ENCODE measurements at places on chromosomes 12 and 14.
A peak's percentile ranks its signal among the peaks of the same experiment; 100 is the strongest.

GRCh38 chr12:27191531-27191930 is 52.6 kb upstream of the STK38L start:
- no peak for DNase-seq

- no peak for DNase-seq
Measured at GRCh38 chr12:5102261-5102789, 58.6 kb downstream of the KCNA5 start.

DNA sequence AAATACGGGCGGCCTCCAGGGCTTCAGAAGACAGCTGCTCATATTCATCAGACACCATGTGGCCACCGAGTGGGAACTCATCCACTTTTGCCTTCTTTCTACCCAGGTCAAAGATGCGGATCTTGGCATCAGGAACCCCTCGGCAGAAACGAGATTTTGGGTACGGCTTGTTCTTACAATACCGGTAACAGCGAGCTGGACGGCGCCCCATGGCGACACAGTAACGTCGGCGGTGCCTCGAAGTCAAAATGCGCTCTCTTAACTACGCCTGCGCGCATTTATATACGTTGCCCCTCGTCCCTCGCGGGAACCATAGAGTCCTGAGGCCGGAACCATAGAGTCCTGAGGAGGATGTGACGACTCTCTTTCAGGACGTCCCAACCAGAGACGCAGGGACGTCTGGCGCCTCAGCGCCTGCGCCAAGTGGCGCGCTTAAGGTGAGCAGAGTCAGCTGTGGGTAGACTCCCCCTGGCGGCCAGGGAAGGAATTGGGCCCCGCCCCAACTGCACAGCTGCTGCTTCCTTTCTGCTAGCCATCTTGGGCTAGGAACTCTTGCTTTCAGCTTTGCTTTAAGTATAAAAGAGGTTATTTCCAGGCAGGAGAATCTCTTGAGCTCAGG is at the start of gene RPL10L:
TSS of gene RPL10L (minus strand) at position 256 of the 619 bp plus-strand sequence. CDS start at position 211, 45 bp downstream.
- no peak for DNase-seq

GRCh38 chr12:100778967-100779590 is 15.5 kb upstream of the ANO4 start:
- DNase-seq, result no peak

DNA sequence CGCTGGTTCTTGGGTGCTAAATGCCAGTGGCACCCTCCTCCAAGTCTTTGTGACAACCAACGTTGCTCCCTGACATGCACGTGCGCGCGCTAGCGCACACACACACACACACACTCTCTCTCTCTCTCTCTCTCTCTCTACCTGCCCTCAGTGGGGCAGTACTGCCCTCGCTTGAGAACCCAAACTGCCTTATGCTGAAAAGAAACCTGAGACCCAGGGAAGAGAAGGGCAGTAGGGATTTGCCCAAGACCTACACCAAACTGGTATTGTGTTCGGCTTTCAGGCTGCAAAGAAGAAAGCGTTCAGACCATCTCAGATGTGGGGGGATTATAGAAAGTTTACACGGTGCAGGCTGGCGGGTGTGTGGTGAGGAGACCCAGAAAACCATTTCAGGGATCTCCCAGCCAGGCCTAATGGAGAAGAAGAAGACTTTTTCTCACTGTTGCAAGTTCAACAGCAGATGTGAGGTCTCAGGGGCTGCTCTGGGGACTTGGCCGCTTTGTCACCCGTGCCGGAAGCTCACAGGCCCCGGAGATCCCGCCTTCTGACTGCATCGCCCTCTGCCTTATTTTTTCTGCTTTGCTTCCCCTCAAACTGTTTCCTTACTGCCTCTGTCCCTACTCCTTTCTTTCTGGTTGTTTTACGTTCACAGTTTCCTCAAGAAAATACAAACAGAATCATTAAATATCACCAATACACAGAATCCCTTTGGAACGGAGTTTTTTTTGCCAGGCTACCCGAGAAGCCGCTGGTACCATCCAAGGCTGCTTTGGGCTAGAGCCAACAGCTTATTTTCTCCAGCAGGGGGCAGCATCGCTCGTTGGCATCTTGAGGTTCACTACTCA is 82.4 kb downstream of the PPM1A start:
- DNase-seq, result peak; percentile 78

DNA sequence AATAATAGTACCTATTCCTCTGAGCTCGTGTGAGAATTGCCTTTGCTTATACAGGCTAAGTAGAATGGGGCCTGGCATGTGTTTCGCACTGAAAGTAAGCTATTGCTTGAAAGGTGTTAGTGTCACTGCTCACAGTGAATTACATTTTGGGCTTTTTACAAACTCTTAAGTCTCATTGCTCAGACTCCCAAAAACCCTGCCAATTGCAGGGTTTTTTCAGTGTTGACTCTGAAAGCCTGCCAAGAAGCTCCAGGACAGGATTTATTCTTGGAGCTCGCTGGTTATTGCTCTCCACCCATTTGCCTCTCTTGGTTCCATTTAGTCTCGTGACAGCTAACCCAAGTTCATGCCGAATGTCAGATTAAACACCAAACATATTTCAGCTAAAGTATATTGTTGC is 39.8 kb downstream of the NOPCHAP1 start:
- DNase-seq, result peak; percentile 81

- no peak for DNase-seq
Measured at GRCh38 chr12:52341066-52341580, 19.9 kb upstream of the KRT83 start.

DNA sequence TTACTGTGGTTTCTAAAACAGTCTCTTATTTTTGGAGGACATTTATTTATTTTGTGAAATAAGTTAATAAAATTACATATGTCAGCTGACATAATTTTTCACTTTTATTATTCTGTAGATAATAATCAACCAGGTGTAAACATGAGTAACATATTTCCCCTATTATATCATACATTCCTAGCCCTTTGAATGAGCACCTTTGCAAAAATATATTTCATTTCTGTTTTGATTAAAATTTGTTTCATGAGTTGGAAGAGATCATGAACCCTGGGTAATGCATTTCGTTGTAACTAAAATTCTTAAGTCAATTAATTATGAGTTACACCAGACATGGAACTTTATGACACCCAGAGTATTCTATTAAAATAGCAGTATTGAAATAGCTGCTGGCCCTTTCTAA is 56.3 kb downstream of the SLC16A7 start:
- DNase-seq, result no peak

GRCh38 chr12:67355428-67356379 is 86.5 kb downstream of the CAND1 start:
- peak; percentile 76 for DNase-seq

DNA sequence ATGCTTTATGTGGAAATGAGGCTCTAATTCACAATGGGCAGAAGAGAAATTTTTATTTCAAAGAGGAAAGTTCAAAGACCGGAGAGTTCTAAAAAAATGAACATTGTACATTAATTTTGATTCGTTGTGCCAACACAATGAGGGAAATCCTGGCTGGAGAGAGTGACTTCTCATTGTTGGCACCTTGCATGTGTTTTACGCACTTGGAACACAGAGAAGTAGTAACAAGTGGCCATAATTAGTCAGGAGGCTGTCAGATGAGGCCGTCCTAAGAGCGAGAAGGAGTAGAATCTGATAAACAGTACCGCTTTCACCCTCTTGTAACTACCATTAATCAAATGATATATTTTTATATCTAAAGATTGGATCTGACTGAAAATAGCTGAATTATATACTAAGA is 6.9 kb downstream of the LMO3 start:
- DNase-seq, result peak; percentile 80

DNA sequence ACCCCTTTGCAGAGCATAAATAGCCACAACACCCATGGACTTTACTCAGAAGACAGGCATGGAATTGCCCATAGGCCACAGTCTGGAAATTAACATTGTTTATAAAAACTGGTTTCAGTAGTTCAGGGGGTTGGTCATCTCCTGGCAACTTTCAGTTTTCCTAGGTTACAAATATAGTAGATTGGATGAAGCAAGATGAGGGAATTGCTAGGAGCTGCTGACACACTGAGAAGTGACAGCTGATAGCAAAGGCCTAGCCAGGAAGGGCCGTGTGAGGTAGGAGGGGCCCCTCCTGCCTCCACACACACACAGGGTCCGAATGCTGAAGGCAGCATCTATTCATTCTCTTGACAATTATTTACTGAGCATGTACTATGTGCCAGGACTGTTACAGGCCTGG is 8.3 kb downstream of the GALNT16 start:
- no peak for DNase-seq

- DNase-seq, result no peak
Measured at GRCh38 chr12:6771091-6771495, 1.2 kb upstream of the LAG3 start.

DNA sequence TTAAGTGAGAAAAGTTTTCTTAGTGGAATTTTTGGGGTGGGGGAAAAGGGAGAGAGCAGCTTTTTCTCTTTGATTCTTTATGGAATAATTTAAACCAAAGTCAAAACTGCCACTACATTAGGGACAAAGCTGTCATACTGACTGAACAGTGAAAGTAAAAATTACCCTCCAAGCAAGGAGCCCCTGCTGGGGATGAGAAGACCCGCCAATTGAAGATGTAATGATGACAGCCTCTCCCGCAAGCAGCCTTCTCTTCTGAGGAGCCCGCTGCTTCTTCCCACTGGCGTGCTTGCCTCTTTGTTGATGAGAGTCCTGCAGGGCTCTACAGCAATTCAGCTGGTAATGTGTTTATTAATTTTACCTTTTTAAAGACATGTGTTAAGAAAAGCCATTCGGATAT is 151.0 kb downstream of the EFCAB11 start:
- no peak for DNase-seq

- no peak for DNase-seq
Measured at GRCh38 chr12:49028666-49029275, 10.2 kb upstream of the PRKAG1 start.

- DNase-seq, result no peak
Measured at GRCh38 chr14:97005934-97006333, 208.8 kb downstream of the VRK1 start.

GRCh38 chr12:105106621-105107020 is 910 bp upstream of the WASHC4 start:
- peak; percentile 3 for DNase-seq

- DNase-seq, result no peak
Measured at GRCh38 chr14:83992857-83993256, 1537.1 kb upstream of the FLRT2 start.

GRCh38 chr12:26661399-26661798 is 171.6 kb downstream of the ITPR2 start:
- no peak for DNase-seq

GRCh38 chr12:20527417-20528163 is 159.3 kb downstream of the PDE3A start:
- no peak for DNase-seq

DNA sequence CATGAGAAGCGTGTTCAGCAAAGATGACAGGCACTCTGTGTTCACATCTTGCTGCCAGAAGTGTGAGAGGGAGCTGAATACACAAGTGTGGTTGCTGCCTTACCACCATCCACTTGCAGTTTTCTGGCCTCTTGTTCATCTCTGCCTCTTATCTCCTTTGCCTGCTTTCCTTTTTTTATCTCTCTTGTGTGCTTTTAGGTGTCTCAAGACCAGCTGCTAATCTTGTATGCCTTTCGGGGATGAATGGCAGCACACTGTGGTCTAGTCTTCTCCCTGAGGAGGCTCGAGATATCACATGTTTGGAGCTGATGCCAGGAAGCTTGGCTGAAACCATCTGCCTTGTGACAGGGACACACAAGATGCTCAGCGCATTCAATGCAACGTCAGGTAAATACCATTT is 17.2 kb downstream of the FAM234B start:
- DNase-seq, result no peak

DNA sequence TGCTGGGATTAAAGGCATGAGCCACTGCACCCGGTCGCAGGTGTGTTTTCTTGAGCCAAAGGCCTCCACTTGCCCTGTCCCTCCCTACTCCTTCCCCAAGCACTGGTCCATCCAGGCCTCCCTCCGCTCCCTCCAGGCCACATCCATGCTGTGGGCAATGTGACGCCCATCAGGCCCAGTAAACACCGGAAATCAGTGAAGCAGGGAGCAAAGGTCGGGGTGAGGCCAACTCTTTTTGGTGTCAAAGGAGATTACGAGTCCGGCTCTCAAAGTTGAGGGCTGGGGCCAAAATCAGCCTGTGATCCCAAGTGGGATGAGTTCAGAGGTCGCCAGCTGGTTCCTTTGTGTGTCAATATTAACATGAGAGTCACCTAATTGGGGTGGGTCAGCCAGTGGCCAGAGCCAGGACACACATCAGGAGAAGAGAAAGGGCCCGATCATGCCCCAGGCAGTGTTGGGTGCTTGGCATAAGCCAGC is 195.7 kb downstream of the RBM19 start:
- DNase-seq, result no peak

- DNase-seq, result no peak
Measured at GRCh38 chr14:33834466-33835260, 116.2 kb downstream of the EGLN3 start.

DNA sequence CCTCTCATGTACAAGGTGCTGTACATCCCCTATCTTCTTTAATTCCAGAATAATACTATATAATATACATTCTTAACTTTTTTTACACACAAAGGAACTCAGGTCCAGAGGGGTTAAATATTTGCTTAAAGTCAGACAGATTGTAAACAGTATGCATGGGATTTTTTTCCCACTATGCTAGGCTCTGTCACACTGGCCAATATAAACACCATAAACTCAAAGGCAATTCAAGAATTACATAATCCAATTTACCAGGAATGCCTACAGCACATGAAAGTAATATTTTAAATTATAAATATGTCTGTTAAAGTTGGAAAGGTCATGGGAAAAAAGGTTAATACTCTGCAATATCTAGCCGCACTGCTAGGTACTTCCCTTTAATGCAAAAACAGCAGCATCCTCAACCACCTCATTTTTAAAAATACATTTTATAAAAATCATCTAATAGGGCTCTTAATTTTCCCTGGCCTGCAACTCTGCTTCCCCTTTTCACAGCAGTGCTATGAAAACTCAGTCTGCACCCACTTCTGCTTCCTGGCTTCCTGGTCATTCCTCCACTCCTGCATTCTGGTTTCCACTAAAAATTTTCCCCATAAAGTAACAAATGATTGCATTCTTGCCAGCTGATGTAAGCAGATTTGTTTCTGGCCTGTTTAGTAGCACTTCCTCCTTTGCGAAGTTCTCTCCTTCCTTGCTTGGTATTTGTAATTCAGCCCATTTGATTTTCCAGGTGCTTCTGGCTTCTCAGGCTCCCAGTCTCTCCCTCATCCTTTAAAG is 128.1 kb downstream of the ITPR2 start:
- no peak for DNase-seq

- no peak for DNase-seq
Measured at GRCh38 chr12:104534162-104534856, 77.6 kb downstream of the CHST11 start.
